ENCODE measurements at places on chromosomes 5 and 9.

- no peak for DNase-seq
Observed at GRCh38 chr9:18338042-18338441, 135.9 kb upstream of the ADAMTSL1 start.

DNA sequence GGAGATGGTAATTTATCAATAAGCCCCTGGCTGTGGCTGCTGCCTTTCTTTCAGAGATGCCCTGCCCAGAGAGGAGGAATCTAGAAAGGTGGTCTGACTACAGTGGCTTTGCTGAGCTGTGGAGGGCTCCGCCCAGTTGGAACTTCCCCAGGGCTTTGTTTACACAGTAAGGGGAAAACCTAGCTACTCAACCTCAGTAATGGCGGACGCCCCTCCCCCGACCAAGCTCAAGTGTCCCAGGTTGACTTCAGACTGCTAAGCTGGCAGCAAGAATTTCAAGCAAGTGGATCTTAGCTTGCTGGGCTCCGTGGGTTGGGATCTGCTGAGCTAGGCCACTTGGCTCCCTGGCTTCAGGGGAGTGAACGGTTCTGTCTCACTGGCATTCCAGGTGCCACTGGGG is 865.4 kb upstream of the ACO1 start:
- peak; percentile 17 for DNase-seq

- DNase-seq, result no peak
Observed at GRCh38 chr5:501831-502184, 22.4 kb downstream of the SLC9A3 start.

DNA sequence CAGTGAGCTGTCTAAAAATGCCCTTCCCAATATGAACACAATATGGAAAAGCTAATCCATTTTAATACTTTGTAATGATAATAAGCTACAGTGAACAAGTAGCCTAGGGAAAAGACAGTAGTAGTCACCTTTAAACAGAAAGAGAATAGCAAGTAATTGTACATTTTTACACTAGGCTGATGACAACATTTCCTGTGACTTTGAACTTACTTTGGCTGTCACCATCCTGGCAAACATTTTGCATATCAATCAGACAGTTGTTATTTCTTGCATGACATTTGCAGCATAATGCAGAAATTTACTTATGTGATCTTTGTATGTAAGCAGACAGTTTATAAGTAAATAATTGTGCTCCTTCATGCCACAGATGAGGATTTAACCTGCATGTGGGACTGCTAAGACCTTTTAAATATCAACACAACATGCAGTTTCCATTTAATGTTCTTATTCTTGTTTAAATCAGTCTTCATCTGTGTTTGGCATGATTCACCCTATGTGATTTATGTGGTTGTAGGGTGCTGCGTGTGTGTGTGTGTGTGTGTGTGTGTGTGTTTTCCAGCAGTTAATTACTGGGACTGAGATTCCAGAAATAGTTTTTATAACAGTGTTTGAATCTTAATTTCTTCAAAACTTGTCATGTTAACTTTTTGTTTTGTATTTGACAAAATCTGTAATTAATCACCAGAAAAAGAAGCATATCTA is 997.1 kb upstream of the ARRDC3 start:
- no peak for DNase-seq

Measured in activated naive CD4-positive, alpha-beta T cell treated with Interleukin-2 at 50 U/mL for 16 hours (primary cell).